Lung microvascular endothelial cell (primary cell): ENCODE measurements at places on chromosomes 3 and 15. TPM values are rescaled to one million over a fixed set of nuclear protein-coding genes. Genes with fewer than 3 reads are reported as not detected.

DNA sequence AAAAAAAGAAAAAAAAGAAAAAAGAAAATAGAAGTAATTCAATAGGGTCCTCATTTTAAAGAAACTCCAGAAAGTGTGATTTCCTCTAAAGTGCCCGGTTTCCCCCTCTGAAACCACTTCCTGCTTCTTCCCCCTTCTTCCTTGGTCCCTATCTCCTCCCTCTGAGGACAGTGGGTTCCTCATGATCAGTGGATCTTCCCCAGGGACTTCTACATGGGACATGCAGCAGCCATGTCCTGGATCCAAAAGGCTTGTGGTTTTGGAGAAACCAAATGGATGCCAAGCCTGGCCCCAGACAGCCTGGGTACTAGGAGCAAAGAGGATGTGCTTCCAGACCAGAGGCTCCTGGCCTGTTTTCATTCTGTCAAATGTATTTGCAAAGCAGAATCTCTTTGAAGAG, 26.6 kb upstream of the SMAD6 start:
- DNase-seq, result no peak

DNA sequence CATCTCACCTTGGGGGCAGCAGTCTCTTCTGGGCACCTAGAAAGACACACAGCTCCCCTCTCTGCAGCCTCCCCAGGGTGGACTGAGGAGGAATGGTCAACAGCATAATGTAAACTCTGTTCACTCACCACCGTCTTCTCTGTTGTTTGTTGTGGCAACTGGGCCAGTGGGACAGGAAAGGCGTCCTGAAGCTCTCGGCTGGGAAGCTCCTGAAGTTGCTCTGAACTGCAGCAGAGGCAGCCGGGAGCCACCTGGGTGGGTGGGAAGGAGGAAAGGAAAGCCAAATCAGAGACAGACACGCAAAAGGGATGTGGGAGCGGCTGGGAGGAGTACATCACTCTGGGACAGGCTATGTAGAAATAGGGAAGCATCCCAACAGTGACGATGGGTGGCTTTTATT, 52.7 kb downstream of the MYLK start:
- peak; percentile 66 for DNase-seq

GRCh38 chr3:8632402-8633237, 12.0 kb downstream of the SSUH2 start:
- no peak for DNase-seq

DNA sequence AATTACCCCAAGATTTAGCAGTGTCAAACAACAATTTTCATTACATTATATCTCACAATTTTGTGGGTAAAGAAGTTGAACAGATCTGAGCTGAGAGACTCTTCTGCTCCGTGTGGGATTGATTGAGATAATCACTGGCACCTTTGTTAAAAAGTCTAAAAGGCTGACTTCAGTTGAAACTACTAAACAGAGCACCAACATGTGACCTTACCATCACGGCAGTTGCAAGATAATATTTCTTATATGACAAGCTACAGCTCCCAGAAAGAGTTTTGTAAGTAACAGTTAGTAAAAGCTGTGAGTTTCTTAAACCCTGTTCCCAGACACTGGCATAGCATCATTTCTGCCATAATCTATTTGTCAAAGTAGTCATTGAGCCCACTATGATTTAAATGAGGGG, 25.0 kb downstream of the CGGBP1 start:
- no peak for DNase-seq

DNA sequence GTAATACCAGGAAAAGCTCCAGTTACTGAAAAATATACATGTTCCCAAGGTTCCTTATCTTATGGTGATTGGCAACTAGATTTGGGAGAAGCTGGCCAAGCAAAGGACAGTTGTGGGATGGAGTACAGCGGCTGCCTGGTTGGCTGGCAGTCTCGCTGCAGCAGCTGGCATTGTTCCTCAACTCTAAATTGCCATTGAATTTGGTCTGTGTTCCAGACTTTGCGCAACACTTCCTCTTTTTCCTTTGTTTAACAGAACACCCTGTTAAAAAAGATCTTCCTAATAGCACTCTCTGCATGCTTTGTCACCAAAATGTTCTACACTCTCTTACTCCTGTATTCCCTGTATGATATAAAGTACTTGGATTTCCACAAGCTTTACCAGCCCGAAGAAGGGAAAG, 420.6 kb upstream of the RBMS3 start:
- peak; percentile 1 for DNase-seq

- DNase-seq, result peak; percentile 76
Observed at GRCh38 chr3:197256836-197257444, 41.5 kb downstream of the DLG1 start.

GRCh38 chr3:187211532-187212195, 14.4 kb downstream of the RTP1 start:
- DNase-seq, result no peak

DNA sequence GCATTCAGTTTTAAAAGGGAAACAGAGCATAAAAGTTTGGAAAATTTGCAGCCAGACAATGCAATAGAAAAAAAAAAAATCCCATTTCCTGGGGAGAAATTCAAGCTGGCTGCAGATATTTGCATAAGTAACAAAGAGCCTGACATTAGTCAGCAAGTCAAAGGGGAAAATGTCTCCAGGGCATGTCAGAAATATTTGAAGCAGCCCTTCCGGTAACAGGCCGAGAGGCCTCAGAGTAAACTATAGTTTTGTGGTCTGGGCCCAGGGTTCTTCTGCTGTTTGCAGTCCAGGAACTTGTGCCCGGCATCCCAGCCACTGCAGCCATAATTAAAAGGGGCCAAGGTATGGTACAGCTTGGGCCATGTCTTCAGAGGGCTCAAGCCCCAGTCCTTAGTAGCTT, 411.6 kb upstream of the BCHE start:
- DNase-seq, result no peak

- no peak for DNase-seq
Observed at GRCh38 chr3:134458406-134458945, 27.3 kb downstream of the ANAPC13 start.

DNA sequence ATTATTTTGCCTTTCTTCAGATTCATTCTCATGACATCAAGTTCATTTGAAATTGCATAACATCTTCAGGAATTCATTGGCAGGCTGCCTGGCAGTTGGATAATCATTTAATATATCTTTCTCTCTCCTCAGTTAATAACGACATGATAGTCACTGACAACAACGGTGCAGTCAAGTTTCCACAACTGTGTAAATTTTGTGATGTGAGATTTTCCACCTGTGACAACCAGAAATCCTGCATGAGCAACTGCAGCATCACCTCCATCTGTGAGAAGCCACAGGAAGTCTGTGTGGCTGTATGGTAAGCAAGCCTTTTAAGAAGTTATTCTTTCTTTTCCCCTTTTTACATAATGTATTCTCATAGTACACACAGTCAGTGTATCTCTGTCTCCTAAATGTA, 38.2 kb downstream of the TGFBR2 start:
- peak; percentile 67 for DNase-seq

DNA sequence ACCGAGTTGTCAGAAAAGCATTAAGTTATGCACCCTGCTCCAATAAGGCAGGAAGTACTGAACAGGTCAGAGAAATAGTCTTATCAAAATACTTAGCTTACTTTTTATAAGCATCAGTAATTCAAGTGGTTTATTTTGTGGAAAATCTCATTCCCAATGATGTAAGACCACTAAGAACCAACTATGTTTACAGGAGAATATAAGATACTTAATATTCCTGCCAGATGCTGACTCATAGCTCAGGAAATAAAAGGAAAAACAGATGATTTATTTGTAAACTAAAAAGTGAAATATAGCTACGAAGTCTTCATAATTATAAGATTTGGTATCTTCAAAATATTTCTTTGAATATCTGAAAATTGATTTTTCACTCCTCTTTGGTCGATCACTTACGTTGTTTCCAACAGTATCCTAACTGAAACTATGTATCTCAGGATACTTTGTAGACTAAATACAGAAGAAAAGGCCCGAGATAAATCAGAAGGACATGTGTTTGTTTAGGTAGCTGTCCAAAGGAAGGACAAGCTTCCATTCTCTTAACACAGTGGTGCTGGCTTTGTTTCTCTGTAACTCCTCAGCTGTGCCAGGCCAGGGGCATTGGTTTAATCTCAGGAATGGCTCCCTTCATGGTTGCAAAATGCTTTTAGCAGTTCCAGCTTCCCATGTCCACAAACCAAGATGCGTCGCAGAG, 295.8 kb downstream of the GBE1 start:
- peak; percentile 65 for DNase-seq

GRCh38 chr3:114362815-114363214, 69.0 kb downstream of the TIGIT start:
- DNase-seq, result peak; percentile 44

GRCh38 chr3:43764056-43764455, 73.3 kb downstream of the ABHD5 start:
- no peak for DNase-seq

DNA sequence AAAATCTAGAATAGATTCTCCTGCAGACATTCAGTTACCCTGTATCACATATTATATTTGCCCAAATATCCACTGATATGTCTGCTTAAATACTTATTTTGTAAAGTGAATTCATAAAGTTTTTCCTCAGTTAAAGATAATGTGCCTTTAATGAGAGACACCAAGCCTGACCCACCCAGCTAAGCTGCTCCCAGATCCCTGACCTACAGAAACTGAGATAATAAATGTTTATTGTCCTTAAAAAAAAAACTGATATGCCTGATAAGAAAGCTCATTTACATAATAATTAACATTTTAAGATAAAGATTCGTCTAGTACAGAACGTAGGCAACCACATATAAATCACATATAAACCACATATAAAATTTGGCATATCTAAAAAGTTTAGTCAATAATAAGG, 161.7 kb upstream of the RAP2B start:
- no peak for DNase-seq

GRCh38 chr3:22684739-22685138, 518.4 kb upstream of the UBE2E2 start:
- no peak for DNase-seq

GRCh38 chr15:92907229-92907628, 7.1 kb downstream of the CHD2 start:
- peak; percentile 29 for DNase-seq

DNA sequence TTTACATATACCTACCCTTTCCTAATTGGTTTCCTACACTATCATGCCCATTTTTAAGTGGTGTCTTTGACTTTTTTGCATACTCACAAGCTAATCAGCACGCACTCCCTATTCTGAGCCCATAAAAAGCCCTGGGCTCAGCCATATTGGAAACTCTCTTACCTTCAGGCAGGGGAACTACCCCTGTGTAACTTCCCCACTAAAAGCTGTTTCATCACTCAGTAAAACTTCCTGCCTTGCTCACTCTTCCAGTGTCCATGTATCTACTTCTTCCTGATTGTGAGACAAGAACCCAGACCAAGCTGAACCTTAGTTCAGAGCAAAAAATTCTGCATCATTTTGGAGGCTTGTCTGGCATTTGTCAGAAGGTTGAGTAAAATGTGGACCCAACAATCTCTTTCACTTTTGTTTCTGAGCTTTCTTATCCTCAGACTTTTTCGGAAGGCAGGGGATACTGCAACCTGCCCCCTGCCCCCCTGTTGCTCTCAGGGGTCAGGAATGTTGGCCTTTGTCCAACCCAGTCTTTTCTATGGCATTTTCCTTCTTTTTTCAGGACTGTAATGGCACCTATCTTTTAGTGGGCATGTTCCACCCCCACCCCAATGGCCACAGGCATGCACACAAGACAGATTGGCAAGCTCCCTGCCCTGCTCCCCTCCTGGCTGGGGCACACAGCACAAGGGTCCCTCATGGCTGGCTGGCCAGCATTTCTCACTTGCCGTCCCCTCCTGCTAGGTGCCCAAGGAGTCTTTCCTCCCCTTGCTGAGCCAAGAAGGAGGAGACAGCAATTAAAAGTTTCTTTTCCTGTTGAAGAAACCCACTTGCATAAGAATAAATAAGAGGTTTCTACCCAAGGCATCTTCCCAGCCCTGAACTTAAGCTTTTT, 26.3 kb upstream of the TMEM45A start:
- peak; percentile 4 for DNase-seq

GRCh38 chr15:48352474-48353072, 21.3 kb downstream of the DUT start:
- DNase-seq, result peak; percentile 82

DNA sequence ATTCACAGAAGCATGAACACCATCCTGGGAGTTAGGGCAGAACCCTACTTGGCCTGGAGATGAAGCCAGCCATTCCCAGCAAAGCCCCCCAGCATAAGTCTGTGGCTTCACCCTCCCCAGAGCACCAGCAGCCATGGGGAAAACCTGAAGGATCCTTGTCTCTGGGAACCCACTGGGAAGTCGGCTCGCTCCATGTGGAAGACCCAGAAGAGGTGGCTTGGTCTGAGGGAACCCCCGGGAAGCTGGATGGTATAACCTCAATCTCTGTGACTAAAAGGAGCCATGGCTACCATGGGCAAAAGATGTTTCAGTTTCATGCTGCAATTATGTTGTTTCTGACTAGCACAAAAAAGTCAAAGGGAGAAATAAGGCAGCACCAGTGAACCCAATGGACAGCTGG, 11.8 kb upstream of the RPUSD3 start:
- DNase-seq, result no peak

- peak; percentile 46 for DNase-seq
Observed at GRCh38 chr3:179272385-179272784, 21.5 kb upstream of the KCNMB3 start.

GRCh38 chr3:146653978-146654377, 48.8 kb upstream of the PLSCR5 start:
- DNase-seq, result no peak

The CMTM7 gene
- total RNA-seq, result 17.4 and 24.6 TPM in 2 replicates

The ITIH1 gene
- total RNA-seq, result not detected in 2 replicates

The DCLK3 gene
- not detected in 2 replicates for total RNA-seq

The ATP10A gene
- total RNA-seq, result under 0.01 TPM in 1 of 2 replicates, not detected in the other

The CLSTN2 gene
- under 0.01 and 0.20 TPM in 2 replicates for total RNA-seq

The ARHGAP11A gene
- total RNA-seq, result 2.4 and 8.1 TPM in 2 replicates

The CSPG5 gene
- total RNA-seq, result under 0.01 and 0.40 TPM in 2 replicates

The SMCO1 gene
- total RNA-seq, result not detected in 2 replicates

The OCA2 gene
- not detected in 2 replicates for total RNA-seq

The ABI3BP gene
- 6.3 and 7.7 TPM in 2 replicates for total RNA-seq

The EOMES gene
- not detected in 2 replicates for total RNA-seq

The CLDN11 gene
- total RNA-seq, result 27.6 and 144 TPM in 2 replicates

The GHSR gene
- not detected in 2 replicates for total RNA-seq
